ENCODE measurements at places on chromosomes 7 and 10. TPM values are rescaled to one million over a fixed set of nuclear protein-coding genes. Genes with fewer than 3 reads are reported as not detected.

DNA sequence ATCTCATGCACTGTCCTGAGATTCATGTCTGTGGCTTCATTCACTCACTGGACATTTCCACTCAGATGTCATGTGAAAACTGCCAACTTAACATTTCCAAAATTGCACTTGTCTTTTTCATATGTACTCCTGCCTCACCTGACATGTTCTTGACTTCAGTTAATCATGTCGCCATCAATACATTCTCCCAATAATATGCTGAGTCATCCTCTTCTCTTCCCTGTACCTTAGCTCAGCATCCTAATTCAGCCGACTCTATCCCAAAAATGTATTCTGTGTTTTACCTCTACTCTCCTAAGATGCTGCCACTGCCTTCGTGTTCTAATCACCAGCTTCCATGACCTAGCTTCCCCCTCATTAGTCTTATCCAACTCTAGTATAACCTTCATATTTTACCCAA, 93.9 kb upstream of the GNAI1 start:
- DNase-seq: no peak

DNA sequence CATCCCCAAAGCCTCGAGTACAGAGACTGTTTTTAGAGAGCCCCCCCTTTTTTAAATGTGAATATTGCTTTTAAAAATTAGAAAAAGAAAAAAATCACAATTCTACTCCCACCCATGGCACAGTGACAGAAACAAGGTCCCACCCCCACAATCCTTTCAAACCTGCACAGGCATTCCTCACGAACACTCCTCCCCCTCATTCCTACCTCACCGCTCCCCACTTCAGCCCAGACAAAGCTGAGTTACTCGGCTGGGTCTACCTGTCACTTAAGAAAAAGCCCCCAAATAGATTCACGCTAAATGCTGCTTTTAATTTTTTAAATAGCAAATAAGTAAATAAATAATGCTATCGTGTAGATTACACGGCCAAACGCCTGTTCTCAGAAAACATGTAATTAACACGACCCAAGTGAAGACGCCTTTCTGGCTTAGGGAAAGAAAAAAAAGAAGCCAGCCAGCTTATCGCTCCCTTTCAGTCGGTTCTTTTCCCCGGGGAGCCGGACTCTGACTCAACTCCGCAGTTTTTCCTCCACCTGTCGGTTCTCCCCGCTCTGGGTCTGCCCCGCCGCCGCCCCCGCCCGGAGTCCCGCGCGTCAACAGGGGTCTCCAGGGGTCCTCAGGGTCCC, 739 bp downstream of the MPP7 start:
- peak; percentile 79 for DNase-seq

DNA sequence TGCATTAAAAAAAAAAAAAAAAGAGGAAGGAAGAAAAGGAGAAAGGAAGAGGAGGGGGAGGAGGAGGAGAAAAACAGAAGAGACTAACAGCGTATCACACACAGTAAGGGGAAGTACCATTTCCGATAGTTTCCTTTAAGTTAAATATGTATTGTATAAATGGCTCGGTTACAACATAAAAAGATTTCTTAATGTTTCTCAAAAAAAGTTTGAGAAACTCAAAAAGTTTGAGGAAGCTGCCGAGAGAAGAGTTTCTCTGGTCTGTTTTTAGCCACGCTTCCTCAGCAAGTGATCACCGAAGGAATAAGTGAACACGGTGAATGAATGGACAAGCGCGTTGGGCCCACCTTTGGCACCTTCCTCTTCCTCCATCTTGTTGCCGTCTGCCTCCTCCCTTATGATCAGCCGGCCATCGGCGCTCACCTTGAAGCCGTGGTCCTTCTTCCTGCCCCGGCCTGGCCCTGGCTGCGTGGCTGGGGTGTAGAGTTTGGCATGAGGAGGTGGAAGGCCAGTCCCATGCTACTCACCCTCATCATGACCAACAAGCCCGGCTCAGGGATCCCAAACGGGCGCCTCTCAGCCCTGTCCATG, 31.3 kb upstream of the FRAT2 start:
- peak; percentile 60 for DNase-seq

DNA sequence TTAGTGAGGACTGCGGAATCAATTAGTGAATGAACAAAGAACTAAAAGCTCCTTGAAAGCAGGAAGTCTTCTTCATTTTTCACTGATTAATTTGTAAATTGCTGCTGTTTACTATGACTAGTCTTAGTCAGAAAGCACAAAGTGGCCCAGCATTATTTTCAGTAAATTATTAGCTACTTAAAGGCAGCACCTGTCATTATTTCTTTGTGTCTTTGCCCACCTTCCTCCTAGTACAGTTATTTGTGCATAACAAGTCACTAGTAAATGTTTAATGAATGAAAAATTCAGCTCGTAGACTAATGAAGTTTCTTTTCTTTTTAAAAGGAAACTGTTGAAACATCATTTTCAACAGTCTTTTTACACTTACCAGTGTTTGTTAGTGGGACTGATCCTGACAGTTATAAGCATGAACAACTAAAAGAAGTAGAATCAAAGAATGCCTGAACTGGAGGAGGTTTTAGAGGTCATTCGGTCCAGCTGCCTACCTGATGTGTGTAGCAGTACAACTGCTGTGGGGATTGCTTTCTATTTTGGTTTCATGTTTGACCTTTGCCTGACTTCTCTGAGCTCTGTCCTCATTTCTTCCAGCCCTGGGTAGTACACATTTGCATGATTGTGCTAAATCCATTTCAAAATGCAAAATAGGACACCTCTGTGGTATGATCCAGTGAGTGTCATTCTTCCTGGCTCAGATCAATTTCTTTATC, 140.0 kb upstream of the PHYHIPL start:
- no peak for DNase-seq

DNA sequence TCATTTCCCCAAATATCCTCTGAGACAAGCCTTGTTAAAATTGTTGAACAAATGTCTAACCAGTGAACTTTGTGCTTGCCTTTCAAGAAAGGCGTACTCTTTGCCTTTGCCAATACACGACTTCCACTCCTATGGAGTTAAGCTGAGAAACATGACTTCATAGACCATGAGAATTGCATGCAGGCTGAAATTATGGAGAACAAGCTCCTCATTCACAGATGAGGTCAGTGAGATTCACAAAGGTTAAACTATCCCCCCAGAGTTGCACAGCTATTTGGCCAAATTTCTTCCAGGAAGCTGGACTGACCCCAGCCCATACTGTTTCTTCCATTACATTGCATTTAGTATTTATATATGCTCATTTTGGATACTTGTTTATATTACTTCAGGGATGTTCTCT, 221.4 kb upstream of the SEMA3C start:
- peak; percentile 45 for DNase-seq

- no peak for DNase-seq
Observed at GRCh38 chr7:139072796-139073195, 36.7 kb downstream of the ZC3HAV1 start.

GRCh38 chr10:116728526-116729096, 13.8 kb downstream of the HSPA12A start:
- peak; percentile 91 for DNase-seq

GRCh38 chr7:65287023-65287422, 86.6 kb upstream of the ZNF92 start:
- DNase-seq: no peak

DNA sequence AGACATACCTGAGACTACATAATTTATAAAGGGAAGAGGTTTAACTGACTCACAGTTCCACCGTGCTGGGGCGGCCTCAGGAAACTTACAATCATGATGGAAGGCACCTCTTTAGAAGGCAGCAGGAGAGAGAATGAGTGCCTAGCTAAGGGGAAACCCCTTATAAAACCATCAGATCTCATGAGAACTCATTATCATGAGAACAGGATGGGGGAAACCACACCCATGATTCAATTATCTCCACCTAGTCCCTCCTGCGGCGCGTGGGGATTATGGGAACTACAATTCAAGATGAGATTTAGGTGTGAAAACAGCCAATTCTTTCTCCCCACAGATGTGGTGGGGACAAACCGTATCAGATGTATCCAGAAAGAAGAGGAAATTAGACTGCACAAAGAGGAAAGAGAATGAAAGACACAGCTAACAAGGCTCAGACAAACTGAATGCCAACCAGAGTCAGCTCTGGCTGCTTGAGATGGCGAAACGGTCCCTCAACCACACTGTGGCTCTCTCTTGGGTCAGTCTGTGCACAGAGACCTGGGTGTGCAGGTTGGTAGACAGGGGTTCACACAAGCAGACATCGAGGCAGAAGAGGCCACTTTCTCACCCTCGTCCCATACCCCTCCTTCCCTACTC, 375.6 kb downstream of the SFMBT2 start:
- DNase-seq: no peak

DNA sequence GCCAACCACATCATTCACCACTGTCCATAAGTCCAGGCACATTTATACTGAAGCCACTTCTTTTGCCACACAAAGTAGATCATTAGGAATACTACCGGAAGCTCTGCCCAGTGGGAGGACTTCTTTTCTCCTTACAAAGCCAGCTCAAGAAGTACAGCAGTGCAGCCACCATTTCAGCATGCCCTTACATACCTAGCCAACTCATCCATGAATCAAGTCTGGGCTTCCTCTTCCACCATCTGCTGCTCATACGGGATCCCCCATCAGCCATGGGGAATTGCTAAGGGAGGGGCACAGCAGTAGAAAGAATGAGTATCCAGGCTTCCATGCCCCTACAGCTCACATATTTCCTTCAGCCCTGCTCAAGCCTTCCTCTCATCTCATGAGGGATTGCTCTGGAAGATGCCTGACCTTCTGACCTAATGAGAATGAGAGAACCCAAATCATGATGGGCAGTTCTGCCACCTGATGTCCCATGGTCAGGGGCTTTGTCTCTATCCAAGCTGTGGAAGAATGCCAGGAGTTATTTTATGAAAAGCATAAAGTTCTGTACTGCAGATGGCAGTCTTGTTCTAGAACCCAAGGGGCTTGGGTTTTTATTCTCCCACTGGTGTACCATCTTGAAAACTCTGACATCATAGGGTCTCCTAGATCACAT, 39.5 kb downstream of the ACSM6 start:
- no peak for DNase-seq

- DNase-seq: no peak
Observed at GRCh38 chr7:99694201-99694911, 14.6 kb upstream of the CYP3A5 start.

- no peak for DNase-seq
Observed at GRCh38 chr10:78931321-78932053, 137.3 kb upstream of the ZMIZ1 start.

GRCh38 chr7:147096629-147097028, 980.0 kb downstream of the CNTNAP2 start:
- DNase-seq: no peak

- no peak for DNase-seq
Observed at GRCh38 chr7:144100607-144101006, 8.8 kb upstream of the OR2A2 start.

DNA sequence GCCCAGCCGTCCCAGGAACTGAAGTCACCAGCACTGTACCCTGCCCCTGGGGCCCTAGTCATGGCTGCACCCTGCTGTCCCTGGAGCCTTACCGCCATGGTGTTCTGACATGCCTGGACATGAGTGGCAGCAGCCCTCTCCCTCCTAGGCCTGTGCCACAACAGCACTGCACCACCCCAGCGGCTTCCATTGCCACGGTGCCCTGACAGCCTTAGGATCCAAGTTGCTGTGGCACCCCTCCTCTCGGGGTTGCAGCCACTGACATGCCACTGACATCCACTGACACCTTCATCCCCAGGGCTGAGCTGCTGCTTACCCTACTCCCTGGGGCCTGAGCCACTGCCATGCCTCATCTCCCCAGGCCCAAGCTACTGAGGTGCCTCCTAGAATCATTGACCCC, 39.6 kb upstream of the SHH start:
- DNase-seq: no peak

DNA sequence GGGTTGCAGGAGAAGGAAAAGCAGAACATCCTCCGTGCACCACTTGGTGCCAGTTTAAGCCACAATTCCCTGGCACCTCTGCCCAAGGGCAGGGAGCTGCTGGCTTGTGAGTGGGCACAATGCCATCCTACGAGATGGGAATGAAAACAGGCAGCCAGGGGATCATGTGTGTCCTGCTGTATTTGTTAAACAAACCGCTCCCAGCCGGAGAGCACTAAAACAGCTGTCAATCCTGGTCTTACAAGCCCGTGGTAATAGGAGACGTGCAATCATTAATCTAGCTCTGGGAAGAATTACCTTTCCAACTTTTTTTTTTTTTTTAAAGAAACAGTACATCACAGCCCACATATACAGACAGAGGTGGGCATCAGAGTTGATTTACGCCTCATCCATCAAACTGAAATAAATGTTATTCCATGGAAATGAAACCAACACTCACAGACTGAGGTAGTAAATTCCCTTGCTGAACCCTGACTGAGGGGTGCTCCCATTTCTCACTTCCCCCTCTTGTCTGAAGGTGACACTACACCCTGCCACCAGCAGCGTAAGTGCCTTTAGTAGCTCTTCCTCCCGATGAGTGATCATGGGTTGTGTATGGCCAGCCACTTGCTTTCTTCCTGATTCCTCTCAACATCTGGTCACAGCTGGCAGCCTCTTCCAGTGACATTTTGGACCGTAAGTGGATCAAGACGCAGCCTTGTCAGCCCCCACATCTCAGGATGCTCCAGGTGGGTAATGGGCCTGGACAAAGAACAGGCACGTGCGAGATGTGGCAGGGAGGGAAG, 143.8 kb downstream of the TEX36 start:
- no peak for DNase-seq

- DNase-seq: no peak
Observed at GRCh38 chr7:36673703-36674102, 50.6 kb downstream of the AOAH start.

DNA sequence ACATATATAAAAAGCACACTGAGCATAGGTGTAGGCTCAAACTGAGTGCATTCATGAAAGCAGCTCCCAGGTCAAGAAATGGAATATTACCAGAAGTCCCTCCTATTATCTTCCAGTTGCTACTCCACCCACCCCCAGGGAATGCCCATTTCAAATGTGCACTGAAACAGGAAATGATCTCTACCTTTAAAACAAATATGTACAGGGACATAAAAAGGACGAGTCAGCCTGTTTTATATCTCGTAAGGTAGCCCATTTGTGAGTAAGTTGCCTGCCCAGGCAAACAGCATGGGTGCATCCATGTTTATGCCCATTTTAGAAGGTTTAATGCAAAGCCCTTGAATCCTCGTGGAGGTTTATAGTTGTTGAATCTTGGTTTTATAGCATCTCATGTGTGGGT, 10.4 kb downstream of the FFAR4 start:
- no peak for DNase-seq

- no peak for DNase-seq
Observed at GRCh38 chr10:110163841-110164240, 43.6 kb upstream of the MXI1 start.

- no peak for DNase-seq
Observed at GRCh38 chr10:78434886-78435285, 401.2 kb downstream of the RPS24 start.

ARHGAP22 gene
- total RNA-seq: 45.6 TPM

CCDC3 gene
- 0.29 TPM for total RNA-seq

C10orf120 gene
- total RNA-seq: not detected

SRGN gene
- total RNA-seq: 344 TPM

AP1S1 gene
- 101 TPM for total RNA-seq

ATOH7 gene
- not detected for total RNA-seq

P4HA1 gene
- total RNA-seq: 143 TPM

NEBL gene
- total RNA-seq: under 0.01 TPM

SPDYE6 gene
- not detected for total RNA-seq

ANXA8L1 gene
- 0.29 TPM for total RNA-seq

GPR37 gene
- total RNA-seq: 0.29 TPM

OIT3 gene
- under 0.01 TPM for total RNA-seq

TSC22D4 gene
- total RNA-seq: 19.4 TPM

PDE6C gene
- total RNA-seq: not detected

CCL26 gene
- total RNA-seq: 1.5 TPM

VGF gene
- 0.36 TPM for total RNA-seq

All from osteoblast (primary cell).